ENCODE measurements at places on chromosomes 2 and 18.

DNA sequence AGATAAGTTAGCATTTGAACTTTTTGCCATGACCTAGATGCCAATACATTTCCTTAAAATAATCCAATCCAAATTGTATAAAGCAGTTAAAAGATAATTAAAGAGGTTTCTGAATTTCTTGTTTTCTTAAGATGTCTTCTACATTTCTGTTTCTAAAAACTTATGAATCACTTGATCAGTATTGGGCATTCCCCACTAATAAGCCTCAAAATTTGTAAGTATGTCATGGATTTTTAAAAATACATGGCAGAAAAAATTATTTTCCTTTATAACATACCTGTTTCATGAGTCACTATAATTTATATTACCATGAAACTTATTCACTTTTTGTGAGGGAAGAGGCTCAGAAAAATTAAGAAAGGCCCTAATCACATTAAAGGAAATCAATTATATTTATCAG, 90.3 kb upstream of the TFPI start:
- DNase-seq = no peak

DNA sequence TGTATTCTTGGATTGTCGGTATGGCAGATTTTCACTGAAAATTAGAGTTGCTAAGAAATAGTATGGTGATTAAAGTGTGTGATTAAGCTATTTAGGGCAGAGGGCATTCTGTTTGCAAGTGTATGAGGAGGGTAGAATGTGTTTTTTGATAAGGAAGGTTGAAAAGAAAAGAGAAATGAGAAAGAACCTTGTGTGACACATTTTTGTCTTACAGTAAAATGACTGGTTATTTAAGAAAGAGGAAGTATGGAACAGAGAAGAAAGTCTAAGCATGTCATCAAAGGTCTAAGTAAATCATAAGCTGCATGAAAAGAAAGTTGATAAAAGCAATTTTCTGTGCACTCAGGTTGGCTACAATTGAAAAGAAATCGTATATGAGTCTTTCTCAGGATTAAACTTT, 5.2 kb upstream of the RSAD2 start:
- DNase-seq = no peak

DNA sequence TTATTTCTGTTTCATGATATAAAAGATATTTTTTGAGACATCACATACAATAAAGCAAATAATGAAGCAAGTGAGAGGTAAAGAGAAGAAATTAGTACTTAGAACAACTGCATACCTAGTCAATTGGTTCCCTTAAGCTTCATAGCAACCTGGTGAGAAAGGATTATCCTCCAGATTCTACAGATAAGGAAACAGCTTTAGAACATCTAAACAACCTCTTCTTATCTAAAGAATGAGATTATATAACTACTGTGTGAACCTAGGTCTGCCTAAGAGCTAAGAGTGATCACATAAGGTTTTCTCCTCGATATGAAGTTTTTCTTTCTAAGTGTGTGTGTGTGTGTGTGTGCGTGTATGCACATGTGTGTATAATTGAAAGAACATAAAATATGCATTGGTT, 265.1 kb downstream of the NOL4 start:
- DNase-seq = no peak

- DNase-seq = peak; percentile 63
Measured at GRCh38 chr2:235492850-235493344, 946 bp upstream of the AGAP1 start.

DNA sequence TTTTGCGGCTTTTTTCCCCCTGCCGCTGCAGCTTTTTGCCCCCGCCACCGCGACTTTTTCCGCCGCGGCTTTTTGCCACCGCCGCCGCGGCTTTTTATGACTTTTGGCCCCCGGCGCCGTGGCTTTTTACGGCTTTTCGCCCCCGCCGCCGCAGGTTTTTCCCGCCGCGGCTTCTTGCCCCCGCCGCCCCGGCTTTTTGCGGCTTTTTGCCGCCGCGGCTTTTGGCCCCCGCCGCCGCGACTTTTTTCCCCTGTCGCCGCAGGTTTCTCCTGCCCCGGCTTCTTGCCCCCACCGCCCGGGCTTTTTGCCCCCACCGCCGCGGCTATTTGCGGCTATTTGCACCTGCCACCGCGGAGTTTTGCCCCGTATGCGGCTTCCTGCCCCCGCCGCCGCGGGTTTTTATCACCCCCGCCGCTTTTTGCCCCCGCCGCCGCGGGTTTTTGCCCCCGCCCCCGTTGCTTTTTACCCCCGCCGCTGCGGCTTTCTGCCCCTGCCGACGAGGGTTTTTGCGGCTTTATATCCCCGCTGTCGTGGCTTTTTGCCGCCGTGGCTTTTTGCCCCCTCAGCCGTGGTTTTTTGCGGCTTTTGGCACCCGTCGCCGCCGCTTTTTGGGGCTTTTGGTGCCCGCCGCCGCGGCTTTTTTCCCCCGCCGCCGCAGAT, 2750.9 kb downstream of the RPIA start:
- no peak for DNase-seq

GRCh38 chr2:27501042-27501441, 4.4 kb downstream of the GCKR start:
- DNase-seq = no peak
